ENCODE measurements at places on chromosomes 4 and X.

DNA sequence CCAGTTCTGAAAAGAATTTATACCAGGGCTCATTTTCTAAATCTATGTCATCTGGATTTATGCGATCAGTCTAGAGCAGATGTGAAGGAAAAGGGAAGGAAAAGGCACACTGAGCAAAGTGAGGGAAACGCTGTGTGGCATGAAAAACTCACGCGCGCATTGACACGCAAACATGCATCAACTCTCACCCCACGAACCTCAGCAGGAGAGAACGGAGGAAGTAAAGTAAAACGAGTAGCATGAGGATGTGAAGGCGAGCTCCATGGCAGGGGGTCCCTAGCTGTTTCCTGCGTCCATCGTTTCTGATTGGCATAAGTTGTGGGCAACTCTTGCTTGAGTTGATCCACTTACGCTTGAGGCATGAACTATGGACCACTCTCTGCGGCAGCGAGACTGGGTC lies 102.8 kb upstream of the PDLIM3 start:
- no peak for DNase-seq

DNA sequence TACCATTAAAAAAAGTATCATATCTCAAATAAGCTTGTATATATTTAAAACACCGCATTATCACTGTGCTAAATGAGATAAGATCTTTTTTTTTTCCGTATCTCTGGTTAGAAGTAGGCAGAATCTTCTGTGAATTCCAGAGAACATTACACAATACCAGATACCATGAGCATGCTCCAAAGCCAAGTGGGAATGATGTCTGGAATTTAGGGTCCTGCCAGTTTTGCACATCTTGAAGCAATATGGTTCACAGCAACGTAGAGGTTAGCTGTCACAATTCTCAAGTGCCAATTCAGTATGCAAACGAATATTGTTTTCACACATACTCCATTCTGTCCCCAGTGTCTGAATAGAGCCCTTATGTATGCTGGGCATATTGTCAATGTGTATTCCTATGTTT lies 127.5 kb upstream of the NEIL3 start:
- no peak for DNase-seq

DNA sequence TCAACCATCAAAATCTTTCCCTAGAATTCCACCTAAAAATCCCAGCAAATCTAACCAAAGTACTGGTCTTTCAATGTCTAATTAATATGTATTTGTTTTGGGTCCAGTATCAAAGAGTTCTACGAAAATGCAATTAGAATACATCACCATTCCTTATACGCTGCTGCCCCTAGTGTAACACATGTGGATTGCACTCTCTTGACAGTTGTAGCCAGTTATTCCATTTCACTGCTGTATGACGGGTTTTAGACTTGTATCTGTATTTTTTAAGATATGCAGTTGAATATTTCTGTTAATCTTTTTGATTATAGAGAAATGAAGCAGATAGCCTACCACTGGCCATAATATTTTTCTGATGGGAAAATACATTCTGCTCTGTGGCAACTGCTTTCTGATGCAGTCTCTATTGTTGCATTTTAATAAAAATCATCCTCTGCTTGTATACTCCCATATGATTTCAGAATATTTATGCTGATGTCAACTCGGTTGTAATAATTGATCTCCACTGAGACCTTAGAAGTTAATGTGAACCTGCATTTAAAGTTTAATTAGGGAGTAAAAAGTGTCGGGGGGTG lies 17.1 kb upstream of the PAGE2B start:
- DNase-seq, result no peak

DNA sequence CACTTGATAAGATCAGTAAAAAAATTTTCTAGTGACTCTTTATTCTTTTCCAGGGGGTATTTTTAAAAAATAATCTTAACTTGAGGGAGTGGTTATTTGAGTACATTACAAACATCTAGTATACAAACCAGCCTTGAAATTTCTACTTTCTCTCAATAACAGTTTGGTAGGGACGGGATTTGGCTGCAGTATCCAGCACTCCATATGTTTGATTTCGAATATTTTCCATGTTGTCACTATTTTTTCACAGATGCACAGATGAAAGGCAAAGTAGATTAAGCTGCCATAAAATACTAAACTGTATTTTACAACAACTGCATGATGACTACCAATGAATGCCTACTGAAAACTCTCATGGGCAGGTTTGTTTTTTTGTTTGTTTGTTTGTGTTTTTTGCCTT lies 225.0 kb downstream of the COX7B2 start:
- DNase-seq, result no peak

GRCh38 chrX:43953218-43953617 lies 20.0 kb downstream of the NDP start:
- no peak for DNase-seq

GRCh38 chr4:20629186-20630106 lies 70.8 kb upstream of the PACRGL start:
- DNase-seq, result no peak

DNA sequence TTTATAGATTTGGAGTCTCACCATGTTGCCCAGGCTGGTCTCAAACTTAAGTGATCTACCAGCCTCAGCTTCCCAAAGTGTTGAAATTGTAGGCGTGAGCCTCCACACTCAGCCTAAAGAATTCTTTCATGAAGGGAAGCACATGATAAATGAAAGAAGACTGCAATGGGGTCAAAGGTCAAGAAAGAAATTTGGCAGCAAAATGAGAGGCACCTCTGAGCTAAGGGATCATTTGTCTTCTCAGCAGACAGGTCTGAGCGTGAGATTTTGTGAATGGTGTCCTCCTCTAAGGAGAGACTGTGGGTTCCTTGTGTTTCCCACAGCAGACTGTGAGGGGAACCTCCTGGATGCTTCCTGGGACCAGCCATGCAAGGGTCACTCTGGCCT lies 57.5 kb upstream of the EGFL6 start:
- no peak for DNase-seq

- no peak for DNase-seq
Observed at GRCh38 chrX:42054256-42054655, 130.9 kb upstream of the CASK start.

- no peak for DNase-seq
Observed at GRCh38 chrX:12240491-12240890, 102.2 kb downstream of the FRMPD4 start.

DNA sequence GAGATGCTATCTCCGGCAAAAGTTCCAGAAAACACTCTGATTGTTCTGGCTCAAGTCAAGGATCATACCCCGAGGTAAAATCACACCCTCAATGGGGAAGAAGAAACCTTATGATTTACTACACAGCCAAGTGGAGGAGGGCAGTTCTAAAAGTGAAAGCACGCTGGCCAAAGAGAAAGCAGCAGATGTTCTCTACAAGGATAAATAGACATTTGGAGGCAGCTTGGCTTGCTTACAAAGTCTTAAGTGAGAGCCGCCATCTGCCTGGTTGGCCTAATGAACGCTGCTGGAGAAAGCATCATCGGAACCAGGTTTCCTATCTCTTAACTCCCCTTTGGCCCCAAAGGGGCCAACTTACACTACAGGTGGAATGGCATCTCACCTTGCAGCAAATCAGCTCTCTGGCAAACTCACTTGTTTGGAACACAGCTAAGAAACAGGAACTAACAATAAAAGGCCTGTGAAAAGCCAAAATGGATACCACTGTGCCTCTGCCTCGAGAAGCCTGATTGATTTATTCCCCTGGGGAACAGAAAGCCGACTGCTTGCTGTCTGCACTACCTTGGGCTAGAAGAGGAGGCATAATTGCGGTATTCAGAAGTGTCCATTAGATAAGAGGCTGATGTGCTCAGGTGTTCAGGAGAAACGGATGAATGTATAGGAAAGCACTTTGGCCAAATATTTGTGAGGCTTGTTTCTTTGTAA lies 22.8 kb downstream of the FRAS1 start:
- no peak for DNase-seq

- no peak for DNase-seq
Observed at GRCh38 chr4:65450899-65451298, 219.4 kb downstream of the EPHA5 start.

- DNase-seq, result no peak
Observed at GRCh38 chr4:2080429-2081300, 21.5 kb downstream of the NAT8L start.

DNA sequence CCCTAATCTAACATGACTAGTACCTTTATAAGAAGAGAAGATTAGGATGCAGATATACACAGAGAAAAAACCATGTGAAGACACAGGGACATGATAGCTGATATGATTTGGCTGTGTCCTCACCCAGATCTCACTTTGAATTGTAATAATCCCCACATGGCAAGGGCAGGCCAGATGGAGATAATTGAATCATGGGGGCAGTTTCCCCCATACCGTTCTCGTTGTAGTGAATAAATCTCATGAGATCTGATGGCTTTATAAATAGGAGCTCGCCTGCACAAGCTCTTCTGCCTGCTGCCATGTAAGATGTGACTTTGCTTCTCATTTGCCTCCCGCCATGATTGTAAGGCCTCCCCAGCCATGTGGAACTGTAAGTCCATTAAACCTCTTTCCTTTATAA lies 364.3 kb downstream of the FBXW7 start:
- no peak for DNase-seq

DNA sequence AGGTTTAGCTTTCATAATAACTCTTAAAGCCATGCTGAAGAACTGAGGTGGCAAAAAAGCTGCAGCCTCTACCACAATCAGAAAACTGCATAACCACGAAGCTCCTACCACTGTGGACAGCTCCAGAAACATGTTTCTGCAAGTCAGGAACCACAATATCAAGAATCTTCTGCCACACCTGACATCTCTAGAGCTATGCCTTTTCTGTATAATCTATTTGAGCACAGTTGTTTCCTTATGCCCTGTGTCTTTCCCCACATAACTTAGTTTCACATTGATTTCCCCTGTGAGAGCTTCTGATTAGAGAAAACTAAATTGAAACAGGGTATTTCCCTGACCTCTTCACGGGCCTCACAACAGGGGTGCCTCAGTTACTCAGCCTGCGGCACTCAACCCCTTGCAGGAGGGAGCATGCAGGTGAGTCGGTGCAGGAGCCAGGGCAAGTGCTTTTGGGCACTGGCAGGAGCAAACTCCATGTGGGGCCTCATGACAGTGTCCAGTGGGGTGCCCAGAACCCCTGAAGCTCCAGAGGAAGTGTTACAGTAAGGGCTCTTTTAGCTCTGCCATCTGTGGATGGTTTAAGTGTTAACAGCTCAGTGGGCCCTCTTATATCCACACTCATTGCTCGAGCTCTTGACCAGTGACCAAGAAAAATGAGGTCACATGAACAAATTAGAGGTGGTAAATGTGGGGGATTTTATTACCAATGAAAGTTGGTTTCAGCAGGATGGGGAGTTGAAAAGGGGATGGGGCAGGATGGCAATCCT lies 132.8 kb upstream of the BMP3 start:
- DNase-seq, result no peak

DNA sequence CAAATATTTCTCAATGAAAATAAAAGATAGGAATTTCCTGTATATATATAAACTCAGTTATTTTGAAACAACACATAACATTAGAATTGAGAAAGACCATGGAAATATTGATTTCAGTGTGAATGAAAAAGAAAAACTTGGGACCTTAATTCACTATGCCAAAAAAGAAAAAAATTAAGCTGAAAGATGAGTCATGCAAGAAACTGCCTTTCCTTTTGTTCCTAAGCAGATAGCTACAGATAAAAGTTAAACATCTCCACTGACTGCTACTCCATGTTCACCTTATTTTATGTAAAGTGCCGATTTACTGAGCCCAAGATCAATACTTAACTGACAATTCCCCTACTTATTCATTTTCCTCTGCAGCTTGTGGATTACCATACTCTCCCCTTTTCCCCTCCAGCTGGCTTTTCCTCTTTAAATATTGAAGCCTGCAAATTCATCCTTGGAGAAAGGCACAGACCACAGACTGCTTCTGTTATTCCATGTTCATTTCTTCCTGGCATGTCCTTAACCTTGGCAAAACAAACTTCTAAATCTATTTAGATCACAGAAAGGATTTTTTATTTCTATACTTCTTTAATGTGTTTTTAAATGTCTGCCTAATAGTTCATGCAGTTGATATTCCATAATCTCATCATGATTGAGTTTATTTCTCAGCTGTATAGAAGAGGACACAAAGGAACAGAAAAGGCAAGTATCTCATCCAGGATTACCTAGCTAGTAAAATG lies 40.5 kb upstream of the YTHDC1 start:
- DNase-seq, result no peak

DNA sequence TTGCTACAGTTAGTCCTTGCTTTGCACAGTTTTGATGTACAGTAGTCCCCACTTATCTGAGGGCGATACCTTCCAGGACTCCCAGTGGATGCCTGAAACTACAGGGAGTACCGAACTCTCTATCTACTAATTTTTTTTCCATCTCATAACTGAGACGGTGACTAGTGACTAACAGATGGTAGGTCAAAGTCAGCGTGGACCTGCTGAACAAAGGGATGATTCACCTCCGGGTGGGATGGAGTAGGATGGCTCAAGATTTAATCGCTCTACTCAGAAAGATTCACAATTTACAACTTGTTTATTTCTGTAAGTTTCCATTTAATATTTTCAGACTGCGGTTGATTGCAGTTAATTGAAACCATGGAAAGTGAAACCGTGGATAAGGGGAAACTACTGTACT lies 655.8 kb downstream of the ZNF674 start:
- no peak for DNase-seq

DNA sequence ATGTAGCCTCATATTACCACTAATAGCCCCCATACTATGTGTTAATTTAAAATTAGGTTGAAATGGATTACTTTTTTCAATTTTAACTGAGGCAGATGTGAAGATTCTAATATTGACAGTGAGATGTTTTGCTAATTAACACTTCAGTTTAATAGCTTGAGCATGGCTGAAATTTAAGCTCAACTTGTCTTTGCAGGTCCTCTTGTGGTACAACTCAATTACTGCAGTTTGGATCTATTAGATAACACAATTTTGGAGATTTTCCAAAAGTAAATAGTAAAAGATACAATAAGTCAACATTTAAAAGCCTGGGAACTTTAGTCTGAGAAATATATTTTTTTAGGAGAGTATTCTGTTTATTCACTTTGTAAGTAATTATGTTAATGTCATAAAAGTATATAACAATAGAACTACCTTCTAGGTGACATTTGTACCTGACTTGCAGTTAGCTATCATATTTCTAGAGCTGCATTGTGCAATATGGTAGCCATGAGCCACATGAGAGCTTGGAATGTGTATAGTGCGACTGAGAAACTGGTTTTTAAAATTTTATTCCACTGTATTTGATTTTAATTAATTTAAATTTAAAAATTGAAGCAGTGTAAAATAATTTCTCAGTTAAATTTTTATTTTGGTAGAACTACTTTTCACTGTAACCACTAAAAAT lies 73.1 kb upstream of the FMR1 start:
- DNase-seq, result no peak

DNA sequence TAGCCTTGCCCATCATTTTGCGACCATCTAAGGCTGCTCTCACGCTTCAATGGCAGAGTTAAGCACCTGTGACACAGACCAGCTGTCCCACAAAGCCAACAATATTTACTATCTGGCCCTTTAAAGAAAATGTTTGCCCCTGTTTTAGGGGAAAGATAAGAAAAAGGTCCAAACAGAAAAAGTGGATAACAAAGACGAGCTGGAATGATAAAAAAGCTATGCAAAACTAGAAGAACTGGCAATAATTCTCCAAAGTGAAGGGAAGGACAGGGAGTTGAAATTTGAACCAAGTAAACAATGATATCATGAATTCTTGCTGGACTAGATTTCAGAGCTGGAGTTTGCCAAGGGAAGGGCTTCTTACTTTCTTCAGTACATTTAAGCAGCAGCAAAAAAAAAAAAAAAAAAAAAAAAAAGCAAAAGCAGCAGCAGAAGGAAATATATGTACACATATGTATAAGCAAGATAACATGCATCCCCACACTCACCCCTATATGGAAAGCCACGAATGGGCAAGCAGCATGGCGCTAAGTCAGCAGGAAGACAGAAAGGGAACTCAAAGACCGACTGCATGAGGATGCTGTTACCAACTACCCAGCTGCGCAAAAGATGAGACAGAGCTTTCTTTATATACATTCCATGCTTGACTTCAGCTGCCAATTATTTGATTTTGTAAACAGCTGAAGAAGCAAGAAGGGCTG lies 12.5 kb downstream of the TRAPPC2 start:
- no peak for DNase-seq
